ENCODE measurements at places on chromosomes 11 and 22. TPM values are rescaled to one million over a fixed set of nuclear protein-coding genes. Genes with fewer than 3 reads are reported as not detected.

Gene CARD18
- not detected for total RNA-seq

Gene CARD16
- 15.3 TPM for total RNA-seq

Gene ADM2
- total RNA-seq: 0.37 TPM

Gene TRIM49
- not detected for total RNA-seq

Gene CBL
- total RNA-seq: 5.0 TPM

Gene NECTIN1
- total RNA-seq: 2.4 TPM

Gene PRR33
- total RNA-seq: not detected

Gene GSTP1
- 1,013 TPM for total RNA-seq
